Activated CD4-positive, alpha-beta T cell treated with anti-CD3 and anti-CD28 coated beads, Interleukin-2, Interleukin-6, amounts not matched to agents 100 ng/mL and 50 ng/mL, durations not matched to agents 16 hours and 8 hours (primary cell): ENCODE measurements at places on chromosomes 6 and 20.

DNA sequence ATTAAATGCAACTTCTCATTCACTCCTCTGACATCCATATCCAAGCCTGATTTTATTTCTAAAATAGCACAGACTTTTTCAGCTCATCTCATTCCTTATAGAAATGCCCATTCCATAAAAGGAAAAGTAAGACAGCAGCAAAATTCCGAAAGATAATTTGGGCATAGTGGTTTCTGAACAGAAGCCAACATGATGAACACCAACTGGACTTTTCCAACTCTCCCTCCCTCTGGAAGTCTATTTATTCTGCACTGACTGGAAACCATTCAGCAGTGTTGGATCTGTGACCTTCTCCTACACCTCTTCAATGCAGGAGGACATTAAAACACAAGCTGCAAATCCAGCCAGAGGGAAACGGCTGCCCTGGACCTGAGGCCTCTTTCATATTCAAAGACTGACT is 306.2 kb upstream of the NT5E start:
- DNase-seq: no peak

GRCh38 chr20:58636983-58637421 is 14.1 kb upstream of the STX16 start:
- DNase-seq: no peak

- no peak for DNase-seq
Observed at GRCh38 chr6:148822819-148823218, 76.0 kb downstream of the UST start.

DNA sequence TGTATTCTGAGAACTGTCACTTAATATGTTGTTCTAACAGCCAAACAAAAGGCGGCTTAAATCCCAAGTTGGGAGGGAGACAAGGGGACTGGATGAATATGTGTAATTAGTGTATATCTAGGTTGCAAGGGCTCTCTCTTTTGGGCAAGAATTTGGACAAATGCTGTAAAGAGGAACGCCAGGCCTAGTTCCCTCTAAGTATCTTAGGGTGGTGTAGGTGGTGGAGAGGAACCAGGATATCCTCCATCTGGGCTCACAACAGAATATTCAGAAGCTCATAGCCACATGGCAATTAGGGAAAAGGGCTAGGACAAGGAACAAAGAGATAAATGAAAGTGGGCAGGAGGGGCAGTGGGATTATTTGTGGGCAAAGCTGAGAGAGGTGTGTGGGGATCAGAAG is 149.5 kb downstream of the LRFN2 start:
- no peak for DNase-seq

DNA sequence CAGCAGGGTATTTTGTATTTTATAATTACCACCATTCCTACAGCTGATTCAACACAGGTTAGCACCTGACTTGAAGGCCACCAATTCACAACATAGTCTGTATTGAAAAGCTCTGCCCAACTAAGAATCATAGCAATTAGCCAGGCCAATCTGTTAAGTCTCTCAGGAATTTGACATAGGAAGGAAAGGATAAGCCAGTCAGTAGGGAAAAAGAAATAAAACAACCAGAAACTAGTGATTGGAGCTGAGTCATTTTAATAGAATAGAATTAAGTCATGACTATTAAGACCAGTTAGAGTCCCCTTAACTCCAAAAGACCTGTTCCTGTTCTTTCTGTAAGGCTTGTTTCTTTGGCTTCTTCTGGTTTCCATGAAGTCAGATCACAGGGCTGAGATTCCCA is 8.1 kb downstream of the RANBP9 start:
- no peak for DNase-seq

GRCh38 chr20:40675599-40676221 is 13.3 kb downstream of the MAFB start:
- no peak for DNase-seq
